ENCODE measurements at places on chromosomes 7 and 10.

- no peak for DNase-seq
These were observed 109.4 kb downstream of the WDFY4 start for GRCh38 chr10:48794074-48794473.

GRCh38 chr7:129285111-129285510 lies 60.3 kb downstream of the AHCYL2 start:
- no peak for DNase-seq

- DNase-seq = no peak
These were observed 7.8 kb downstream of the MAD1L1 start for GRCh38 chr7:2224934-2225333.

GRCh38 chr7:4944939-4945338 lies 14.0 kb downstream of the MMD2 start:
- DNase-seq = no peak

- DNase-seq = no peak
These were observed 634 bp upstream of the HDAC9 start for GRCh38 chr7:18494821-18495408.

- no peak for DNase-seq
These were observed 473.3 kb downstream of the LRMDA start for GRCh38 chr10:75904499-75905283.
